ENCODE measurements at places on chromosomes 11 and 22.
A peak's percentile ranks its signal among the peaks of the same experiment; 100 is the strongest.

GRCh38 chr11:113571531-113571930, 96.3 kb upstream of the DRD2 start:
- DNase-seq, result no peak

GRCh38 chr22:28019360-28019759, 100.3 kb upstream of the PITPNB start:
- no peak for DNase-seq

- DNase-seq, result no peak
Measured at GRCh38 chr22:46055181-46055875, 78.4 kb upstream of the WNT7B start.

DNA sequence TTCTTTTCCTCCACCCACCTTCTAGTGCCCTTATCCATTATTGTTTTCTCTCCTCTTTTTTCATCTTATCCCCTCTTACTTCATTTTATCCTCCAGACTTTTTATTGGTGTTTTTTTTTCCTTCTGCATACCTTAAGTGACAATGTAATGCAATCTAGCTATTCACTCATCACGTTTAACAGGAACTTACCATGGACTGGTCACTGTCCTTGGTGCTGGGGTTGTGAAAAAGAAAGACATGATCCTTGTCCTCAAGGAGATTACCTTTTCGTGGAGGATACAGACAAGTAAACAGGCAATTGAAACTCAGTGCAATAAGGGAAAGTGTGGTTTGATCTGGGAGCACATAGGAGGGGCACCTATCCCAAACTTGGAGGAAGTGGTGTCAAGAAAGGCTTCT, 20.7 kb downstream of the SYT9 start:
- DNase-seq, result no peak

GRCh38 chr11:6618117-6619003, 862 bp downstream of the TPP1 start:
- DNase-seq, result peak; percentile 56

DNA sequence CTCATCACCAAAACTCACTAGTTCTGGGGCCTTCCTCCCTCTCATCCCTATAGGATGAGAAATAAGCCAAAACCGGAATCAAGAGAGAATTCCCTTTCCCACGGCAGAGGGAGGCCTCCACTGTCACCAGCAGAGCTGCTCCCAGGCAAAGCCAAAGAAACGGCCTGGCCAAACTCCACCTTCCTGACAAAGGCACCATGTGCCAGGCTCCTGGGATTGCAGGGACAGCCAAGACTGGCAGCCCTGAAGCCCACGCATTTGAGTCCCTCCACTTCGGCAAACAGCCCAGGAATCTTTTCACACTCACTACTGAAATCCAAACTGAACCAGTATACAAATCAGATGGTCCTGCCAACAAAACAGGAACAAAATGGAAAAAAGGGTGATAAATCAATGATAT, 6.1 kb downstream of the SMCO4 start:
- DNase-seq, result no peak

DNA sequence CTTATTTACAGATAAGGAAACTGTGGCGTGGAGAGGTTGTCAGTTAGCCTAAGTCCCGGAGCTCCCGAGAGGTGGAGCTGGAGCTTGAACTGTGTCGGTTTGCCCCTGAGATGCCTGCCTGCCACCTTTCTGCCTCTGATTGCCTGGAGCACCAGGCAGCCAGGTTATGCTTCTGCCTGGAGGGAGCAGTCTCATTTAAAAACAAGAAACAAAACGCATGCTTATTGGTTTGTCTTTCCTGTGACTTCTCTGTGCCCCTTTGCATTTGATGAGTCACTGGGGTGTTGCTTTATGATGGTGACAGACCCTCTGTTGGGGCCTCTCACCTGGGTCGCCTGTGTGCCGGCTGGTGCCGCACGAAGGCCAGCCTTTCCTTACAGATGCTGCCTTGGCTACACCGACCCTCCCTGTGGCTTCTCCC, 12.2 kb downstream of the AP2A2 start:
- DNase-seq, result no peak

DNA sequence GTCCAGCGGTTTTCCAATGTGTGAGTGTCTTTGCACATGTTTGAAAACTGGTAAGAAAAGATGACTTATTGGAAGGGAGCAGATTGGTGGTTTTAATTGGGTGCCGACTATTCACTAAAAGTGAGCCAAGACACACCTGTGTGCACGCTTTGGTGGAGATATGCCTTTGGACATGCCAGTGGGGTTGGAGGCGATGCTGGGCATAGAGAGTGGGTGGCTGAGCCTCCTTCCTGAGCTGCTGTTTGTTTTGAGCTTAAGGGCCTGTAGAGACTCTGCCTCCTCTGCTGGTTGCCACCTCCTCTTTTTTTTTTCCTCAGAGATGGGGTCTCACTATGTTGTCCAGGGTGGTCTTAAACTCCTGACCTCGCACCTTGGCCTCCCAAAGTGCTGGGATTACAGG, 9.5 kb downstream of the IGHMBP2 start:
- no peak for DNase-seq

DNA sequence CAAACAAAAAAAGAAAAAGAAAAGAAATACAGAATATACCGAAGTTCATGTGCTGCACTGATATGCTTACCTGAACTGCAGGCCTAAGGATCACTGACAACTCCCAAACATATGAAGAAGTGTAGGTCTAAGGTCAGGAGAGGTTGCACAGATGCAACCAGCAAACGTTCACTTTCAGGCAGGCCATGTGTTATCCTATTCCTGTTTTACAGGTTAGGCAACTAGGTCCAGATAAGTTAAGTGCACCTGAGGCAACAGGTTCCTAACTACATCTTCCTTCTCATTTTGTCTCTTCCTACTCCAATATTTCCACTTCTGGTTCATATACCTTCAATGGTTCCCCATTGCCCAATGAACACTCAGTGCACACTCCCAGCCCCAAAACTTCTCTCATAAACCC, 15.1 kb downstream of the PI4KA start:
- no peak for DNase-seq

All from stimulated activated CD8-positive, alpha-beta memory T cell treated with anti-CD3 and anti-CD28 coated beads, Interleukin-12 subunit alpha, Interleukin-12 subunit beta, amount 100 ng/mL, for 4 hours (primary cell).